CD4-positive, alpha-beta T cell treated with Interferon alpha-2 for 1 hour (primary cell): ENCODE measurements at places on chromosomes 11 and 22.

DNA sequence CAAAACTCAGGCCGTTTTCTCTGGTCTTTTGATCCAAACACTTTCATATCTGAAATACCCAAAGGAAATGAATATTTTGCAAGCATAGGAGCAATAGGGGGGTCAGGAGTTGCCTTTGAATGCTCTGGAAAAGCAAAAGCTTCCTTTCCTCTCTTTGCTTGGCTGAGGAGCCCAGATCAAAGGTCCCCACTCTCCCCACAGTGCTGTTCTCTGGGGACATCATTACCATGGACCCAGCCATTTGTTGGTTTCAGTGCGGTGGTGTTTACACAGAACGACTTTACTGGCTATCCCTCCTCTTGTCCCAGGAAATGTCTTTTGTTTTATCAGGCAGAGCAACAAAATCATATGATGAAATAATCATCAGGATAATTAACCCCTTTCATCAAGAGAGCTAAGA lies 1089.1 kb downstream of the TBC1D22A start:
- DNase-seq: no peak

GRCh38 chr11:110158317-110159200 lies 65.4 kb downstream of the ZC3H12C start:
- DNase-seq: no peak

DNA sequence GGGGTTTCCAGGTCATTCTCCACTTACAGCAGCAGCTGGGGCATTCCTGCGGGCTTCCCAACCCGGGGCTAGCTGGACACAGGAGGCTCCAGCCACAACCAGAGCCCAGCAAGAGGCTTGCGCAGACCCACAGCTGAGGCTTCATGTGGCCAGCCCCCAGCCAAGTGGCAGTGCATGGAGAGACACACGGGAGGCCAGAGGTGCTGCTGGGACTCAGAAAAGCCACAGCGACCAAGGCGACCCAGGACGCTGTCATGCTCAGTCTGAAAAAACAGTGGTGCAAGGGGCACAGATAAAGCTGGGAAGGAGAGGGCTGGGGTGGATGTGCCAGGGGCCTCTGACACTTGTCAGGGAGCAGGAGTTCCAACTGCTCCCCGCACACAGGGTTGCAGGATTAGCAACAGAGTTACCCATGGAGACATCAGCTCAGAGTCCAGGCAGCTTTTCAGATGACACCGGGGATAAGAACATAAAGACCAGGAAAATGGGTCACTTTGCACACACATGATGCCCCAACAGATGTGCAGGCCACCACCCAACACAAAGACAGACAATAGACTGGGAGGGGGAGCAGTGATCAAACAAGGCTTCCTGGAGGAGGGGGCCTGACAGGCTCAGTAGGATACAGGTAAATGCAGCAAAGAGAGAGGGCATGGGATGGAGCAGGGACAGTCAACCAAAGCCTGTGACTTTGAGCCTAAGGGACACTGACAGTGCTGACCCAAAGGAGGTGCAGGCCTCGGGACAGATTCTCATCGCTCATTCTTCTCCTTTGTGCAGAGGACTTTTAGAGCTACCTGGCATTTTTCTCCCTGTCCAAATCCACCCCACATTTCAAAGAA lies 6.9 kb upstream of the NEAT1 start:
- no peak for DNase-seq

- no peak for DNase-seq
Measured at GRCh38 chr11:113907681-113908080, 3.1 kb downstream of the HTR3B start.

DNA sequence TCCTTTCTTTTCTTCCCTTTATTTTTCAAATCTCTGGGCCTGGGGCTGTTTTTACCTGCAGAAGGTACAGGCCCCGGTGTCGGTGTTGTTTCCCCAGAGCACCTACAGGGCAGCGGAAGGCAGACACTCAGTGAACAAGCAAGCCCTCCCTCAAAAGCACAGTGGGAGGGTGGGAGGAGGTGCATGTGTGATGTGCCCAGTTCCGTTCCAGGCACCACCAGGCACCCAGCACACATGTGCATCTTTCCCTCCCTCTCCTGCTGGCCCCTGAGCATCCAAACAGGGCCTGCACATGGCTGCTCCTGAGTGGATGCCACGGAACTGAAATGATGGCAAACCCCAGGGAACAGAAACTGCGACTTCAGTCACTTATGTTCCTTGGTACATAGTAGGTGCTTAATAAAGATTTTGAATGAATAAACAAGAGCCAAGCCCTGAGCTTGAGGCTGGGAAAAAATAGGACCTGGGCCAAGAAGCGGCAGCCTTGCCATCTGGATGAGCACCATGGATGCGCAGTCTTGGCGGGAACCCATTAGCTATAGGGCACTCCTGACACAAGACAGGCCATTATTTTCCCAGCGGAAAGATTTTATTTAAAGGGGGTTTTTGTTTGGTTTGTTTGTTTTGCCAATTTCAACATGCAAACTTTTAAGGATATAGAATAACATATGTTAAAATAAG lies 47.8 kb downstream of the ARRB1 start:
- no peak for DNase-seq

GRCh38 chr11:108628812-108629211 lies 35.2 kb upstream of the EXPH5 start:
- no peak for DNase-seq

- no peak for DNase-seq
Measured at GRCh38 chr11:66861038-66861773, 4.3 kb downstream of the LRFN4 start.

- DNase-seq: no peak
Measured at GRCh38 chr11:71399341-71399740, 48.9 kb downstream of the DHCR7 start.
